Left lung (tissue), 14 donors: ENCODE measurements at places on chromosomes 2 and 18. TPM values are rescaled to one million over a fixed set of nuclear protein-coding genes. Genes with fewer than 3 reads are reported as not detected.

DNA sequence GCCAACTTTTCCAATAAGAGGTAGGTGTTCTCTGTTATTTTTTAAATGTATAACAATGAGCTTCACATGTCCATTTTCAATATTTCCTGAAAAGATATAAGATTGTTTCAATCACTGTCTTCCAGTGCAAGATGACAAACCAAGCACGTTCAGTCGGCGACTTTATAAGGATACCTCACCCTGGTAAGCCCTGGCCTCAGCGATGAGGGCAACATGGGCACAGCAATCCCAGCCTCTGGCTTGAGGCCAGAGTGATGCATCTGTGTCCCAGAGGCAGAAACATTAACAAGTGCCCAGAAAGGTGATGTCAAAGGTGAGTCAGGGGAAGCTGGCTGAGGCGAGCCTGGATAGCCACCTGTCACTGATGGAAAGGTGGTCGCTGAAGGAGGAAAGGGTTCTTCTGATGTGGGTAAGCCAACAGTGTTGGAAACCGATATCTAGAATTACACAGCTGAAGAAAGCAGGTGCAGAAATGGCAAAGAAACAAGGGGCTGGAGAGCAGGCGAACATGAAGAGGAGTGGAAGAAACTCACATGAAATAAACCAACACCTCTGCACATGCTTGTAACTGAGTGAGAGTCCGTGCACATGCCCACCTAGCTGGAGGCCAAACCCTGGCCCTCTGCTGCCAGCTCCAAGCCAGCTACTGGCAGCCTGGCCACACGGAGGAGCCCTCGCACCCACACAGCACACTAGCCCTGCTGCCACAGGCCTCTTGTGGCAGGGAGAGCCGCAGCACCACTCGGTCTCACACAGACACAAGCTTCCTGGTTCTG, 65.5 kb downstream of the FBXO15 start:
- peak; percentile 77 for DNase-seq

Gene COX5B
- total RNA-seq = 167 TPM

Gene STAT1
- 144 TPM for total RNA-seq

Gene EHBP1
- 37.4 TPM for total RNA-seq

DNA sequence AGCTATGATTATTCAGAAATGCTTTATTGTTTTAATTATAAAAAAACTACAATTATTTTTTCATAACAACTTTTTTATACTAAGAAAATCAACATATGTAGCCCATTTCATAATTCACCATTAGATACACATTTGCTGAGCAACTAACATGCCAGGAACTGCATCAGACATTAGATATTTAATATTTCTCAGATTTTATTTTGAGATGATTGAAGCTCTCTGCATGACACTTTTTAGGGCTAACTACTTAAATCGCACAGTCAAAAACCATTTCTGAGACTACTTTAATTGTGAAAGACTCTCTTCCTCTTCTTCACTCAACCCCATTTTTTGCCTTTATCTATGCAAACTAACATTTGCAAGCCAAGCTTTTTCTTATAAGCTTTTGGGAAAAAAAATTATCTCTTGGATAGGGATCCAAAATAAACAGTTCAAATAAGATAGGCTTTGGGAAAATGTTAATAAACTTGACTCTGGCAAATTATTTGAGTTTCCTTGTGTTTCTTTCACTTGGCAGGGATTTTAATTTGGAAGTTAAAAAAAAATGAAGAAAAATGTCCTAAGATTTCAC, 9.1 kb upstream of the COL3A1 start:
- DNase-seq = no peak

Gene TDRD15
- not detected for total RNA-seq

- no peak for DNase-seq
Observed at GRCh38 chr2:64861452-64862397, 127.5 kb upstream of the SLC1A4 start.

- no peak for DNase-seq
Observed at GRCh38 chr18:36471393-36471792, 173.9 kb downstream of the FHOD3 start.

DNA sequence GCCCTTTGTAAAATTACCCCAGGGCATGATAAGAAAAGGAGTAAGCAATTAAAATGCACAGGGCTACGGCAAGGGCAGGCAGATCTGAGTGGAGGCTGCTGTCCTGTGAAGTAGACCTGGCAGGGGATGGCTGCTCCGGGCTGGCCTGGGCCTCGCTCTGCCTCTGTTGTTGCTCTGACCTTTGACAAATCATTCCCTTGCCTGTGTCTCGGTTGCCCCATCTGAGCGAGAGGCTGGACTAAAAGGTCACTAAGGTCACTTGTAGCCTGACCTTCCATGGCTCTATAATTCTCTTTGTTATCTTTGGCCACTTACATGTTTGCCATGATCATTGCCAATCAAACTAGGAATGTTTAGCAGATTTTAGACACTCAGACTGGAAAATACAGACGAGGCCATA, 118.1 kb downstream of the KLHL29 start:
- DNase-seq = no peak

DNA sequence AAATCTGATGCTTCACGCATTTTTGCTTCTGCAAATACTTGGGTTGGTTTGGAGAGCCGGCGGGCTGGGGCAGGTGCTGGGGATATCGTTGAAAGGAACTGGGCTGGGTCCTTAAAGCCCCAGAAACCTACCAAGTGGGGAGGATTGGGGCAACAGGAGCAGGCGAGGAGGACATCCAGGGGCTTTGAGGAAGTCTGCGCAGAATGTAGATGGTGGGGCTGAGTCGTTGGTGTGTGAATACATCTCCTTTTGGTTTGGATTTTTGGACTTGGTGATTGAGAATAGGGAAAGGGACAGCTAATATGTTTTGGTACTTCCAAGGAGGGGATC, 1.1 kb downstream of the DCC start:
- no peak for DNase-seq

Gene SLC9A4
- not detected for total RNA-seq
